ENCODE measurements at places on chromosomes 13 and 19. TPM values are rescaled to one million over a fixed set of nuclear protein-coding genes. Genes with fewer than 3 reads are reported as not detected.

PNMA8C gene
- polyA plus RNA-seq = 0.53 TPM

PET100 gene
- polyA plus RNA-seq = 63.6 TPM

UBE2L5 gene
- polyA plus RNA-seq = 0.90 TPM

ZNF541 gene
- polyA plus RNA-seq = 0.09 TPM

TMED1 gene
- polyA plus RNA-seq = 43.2 TPM

CADM4 gene
- 6.7 TPM for polyA plus RNA-seq

FCHO1 gene
- polyA plus RNA-seq = 0.52 TPM

ZNF681 gene
- polyA plus RNA-seq = 2.6 TPM

POU2F2 gene
- 1.5 TPM for polyA plus RNA-seq

ZNF442 gene
- polyA plus RNA-seq = 1.6 TPM

SERP2 gene
- 5.2 TPM for polyA plus RNA-seq

TUBA3C gene
- polyA plus RNA-seq = not detected

CRLF1 gene
- 45.6 TPM for polyA plus RNA-seq

ZNF726 gene
- 3.5 TPM for polyA plus RNA-seq

CPAMD8 gene
- polyA plus RNA-seq = 7.4 TPM

PINLYP gene
- polyA plus RNA-seq = 6.5 TPM

LILRB5 gene
- polyA plus RNA-seq = 7.1 TPM

BICRA gene
- polyA plus RNA-seq = 12.1 TPM

ZMYM5 gene
- 11.9 TPM for polyA plus RNA-seq

KL gene
- polyA plus RNA-seq = 2.5 TPM

SPC24 gene
- polyA plus RNA-seq = 16.2 TPM

CEACAM8 gene
- polyA plus RNA-seq = 0.38 TPM

TEX101 gene
- not detected for polyA plus RNA-seq

ZNF607 gene
- polyA plus RNA-seq = 5.0 TPM

MISP3 gene
- 0.76 TPM for polyA plus RNA-seq

CAPN12 gene
- polyA plus RNA-seq = 2.1 TPM

DKKL1 gene
- polyA plus RNA-seq = 1.6 TPM
